ENCODE measurements at places on chromosomes 5 and 9. TPM values are rescaled to one million over a fixed set of nuclear protein-coding genes. Genes with fewer than 3 reads are reported as not detected.

- no peak for DNase-seq
Observed at GRCh38 chr9:14452539-14452938, 138.6 kb upstream of the NFIB start.

CDH9 gene
- total RNA-seq: not detected

DNA sequence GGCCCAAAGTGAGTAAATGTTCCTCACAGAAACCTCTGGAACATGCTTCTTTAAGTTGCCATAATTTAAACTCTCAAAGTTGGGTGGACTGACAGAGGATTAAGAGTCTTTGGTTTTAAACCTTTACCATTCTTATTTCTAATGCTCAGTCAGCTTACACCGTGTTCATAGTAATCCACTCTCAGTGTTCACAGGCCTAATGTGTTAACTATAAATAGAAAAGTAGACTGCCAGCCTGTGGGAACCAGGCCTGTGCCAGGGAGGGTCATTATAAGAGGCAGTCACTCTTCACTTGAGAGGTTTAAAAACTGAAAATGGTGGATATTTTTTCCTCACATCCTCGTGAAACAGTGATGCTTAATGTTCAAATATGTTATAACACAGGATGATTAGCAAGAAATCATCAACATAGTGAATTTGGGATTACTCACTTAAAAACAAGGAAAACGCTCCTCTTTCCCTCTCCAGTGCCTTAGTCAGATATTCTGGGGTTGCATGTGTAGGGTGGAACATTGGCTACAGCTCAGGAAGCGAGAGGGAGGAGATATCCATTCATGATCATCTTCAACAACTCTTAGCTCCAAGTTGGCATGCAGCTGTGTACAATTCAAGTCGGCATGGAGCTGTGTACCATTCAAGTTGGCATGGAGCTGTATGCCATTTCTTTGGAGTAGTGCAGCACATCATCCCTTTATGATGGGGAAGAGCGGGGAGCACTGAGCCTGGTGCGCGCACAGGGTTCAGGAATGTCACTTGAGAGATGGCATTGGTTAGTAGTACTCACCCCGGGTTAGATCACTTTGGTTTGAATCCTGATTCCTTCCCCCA is 65.8 kb downstream of the KIAA1958 start:
- DNase-seq: no peak

GRCh38 chr9:131781069-131781468 is 41.2 kb upstream of the RAPGEF1 start:
- no peak for DNase-seq

- no peak for DNase-seq
Observed at GRCh38 chr9:108117795-108118194, 628.2 kb upstream of the KLF4 start.

C5orf46 gene
- not detected for total RNA-seq

GRCh38 chr9:87554976-87555375 is 57.3 kb downstream of the DAPK1 start:
- DNase-seq: no peak

DNA sequence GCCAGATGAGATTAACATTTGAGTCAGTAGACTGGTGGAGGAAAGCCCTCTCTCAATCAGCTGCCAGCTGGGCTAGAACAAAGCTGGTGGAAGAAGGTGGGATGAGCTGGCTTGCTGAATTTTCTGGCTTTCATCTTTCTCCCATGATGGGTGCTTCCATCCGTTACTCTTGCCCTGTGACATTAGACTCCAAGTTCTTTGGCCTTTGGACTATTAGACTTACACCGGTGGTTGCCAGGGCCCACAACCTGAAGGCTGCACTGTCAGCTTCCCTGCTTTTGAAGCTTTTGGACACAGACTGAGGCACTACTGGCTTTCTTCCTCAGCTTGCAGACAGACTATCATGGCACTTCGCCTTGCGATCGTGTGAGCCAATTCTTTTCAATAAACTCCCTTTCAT is 642.7 kb downstream of the TAF11L14 start:
- no peak for DNase-seq

DNA sequence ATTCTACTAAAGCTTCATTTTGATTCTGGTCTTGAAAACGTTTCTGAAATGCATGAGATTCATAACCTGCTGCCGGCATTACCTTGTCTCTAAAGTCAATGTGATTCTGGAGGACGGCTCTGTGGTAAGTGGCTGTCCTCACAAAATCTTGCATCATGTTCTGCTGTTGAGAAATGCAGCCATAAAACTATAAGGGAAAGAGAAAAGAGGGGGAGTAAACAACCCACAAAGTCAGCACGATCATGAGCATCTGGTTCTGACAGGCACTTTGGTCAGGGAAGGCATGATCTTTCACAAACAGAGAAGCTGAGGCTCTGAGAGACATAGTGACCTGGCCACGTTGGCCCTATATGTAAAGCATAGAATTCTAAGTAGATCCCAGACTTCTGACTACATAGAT is 168.9 kb upstream of the PUM3 start:
- DNase-seq: no peak

MLANA gene
- not detected for total RNA-seq

DNA sequence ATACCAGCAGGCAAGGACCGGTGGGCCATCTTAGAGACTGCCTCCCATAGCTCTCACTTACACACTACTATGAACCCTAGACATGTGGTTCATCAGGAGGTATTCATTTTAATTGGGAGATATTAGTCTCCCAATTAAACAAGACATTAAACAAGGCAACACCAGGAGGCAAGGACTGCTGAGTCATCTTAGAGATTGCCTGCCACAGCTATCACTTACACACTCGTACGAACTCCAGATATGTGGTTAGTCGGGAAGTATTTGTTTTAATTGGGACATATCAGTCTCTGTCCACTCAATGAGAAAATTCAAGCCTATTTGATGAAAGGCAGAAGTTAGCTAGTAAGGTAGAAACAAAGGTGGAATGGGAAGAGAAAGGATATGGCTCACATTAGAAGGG is 343.9 kb downstream of the NFIB start:
- DNase-seq: no peak

CCDC152 gene
- not detected for total RNA-seq

TMCO6 gene
- total RNA-seq: 16.5 TPM

DNAJB5 gene
- total RNA-seq: 6.9 TPM

- no peak for DNase-seq
Observed at GRCh38 chr9:5832071-5832537, 813 bp downstream of the ERMP1 start.

GRCh38 chr9:72817413-72817812 is 135.4 kb downstream of the ALDH1A1 start:
- no peak for DNase-seq

GPX3 gene
- total RNA-seq: 3,069 TPM

GRCh38 chr5:77285251-77285841 is 74.9 kb downstream of the PDE8B start:
- no peak for DNase-seq

LAMC3 gene
- total RNA-seq: 13.3 TPM

- no peak for DNase-seq
Observed at GRCh38 chr5:111997711-111998110, 240.7 kb upstream of the NREP start.

DNA sequence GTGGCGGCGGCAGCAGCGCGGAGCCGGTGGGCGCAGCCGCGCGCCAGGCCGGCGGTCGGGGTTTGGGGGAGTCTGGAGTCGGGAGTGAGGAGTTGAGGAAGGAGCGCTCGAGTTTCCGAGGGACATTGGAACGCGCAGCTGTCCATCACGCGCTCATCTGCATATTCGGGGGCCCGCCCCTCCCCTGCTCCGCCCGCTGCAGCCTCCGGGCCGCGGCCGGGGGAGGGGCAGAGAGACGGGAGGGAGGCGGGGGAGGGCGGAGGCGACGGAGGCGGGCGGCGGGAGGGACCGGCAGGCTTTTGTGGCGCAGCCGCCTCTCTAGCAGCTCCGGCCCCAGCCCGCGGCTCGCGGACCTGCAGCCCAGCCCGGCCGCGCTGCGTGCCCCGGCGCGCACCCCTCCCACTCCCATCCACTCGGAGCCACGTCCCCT is at the start of gene IRX2:
Gene IRX2 (minus strand): TSS at position 86 of the 430 bp plus-strand sequence. CDS start 264 bp downstream, outside the sequence.
- DNase-seq: peak; percentile 92

GRCh38 chr5:173697931-173698579 is 81.6 kb upstream of the BOD1 start:
- DNase-seq: no peak

DIRAS2 gene
- total RNA-seq: not detected

- DNase-seq: no peak
Observed at GRCh38 chr9:133476941-133477340, 2.0 kb downstream of the SLC2A6 start.

DNA sequence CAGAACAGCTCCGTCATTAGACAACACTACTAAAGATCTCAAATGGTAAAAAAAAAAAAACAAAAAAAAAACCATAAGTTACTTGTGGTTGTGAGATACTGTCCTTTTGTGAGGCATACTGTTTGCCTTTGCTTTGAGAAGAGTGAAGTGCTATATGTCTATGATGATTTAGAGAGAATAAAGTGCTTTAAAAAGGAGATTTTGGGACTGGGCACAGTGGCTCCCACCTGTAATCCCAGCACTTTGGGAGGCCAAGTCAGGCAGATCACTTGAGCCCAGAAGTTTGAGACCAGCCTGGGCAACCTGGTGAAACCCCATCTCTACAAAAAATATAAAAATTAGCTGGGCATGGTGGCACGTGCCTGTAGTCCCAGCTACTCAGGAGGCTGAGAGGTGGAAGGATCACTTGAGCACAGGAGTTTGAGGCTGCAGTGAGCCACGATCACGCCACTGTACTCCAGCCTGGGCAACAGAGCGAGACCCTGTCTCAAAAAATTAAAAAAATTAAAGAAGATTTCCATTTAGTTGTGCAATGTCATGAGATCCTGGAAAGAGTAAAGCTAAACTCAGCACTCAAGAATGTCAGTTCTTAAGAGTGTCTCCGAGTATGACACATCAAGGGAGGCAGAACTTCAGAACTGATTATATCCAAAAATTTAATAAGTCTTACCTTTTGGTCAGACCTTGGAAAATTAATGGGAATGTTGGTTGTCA is 87.3 kb downstream of the PRDM6 start:
- DNase-seq: no peak

DNA sequence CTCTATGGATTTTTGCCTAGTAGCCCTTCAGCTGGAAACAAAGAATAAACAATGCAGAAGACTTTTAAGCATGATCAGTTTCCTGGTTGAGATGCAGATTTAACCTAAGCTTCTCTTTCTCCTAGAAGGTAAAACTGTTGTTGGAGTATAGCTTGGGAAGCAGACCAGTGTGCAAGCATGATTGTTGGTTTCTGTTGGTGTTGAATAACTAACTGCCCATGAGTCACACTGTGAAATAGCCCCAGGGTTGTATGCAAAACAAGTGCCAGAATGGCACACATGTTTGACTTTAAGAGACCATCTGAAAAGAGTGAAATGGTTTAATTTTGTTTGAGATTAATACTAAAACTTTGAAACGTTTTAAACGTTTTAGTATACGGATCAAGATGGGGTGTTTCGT is 227.1 kb downstream of the ARHGEF28 start:
- no peak for DNase-seq

- no peak for DNase-seq
Observed at GRCh38 chr5:69129413-69129812, 35.6 kb downstream of the SLC30A5 start.

- no peak for DNase-seq
Observed at GRCh38 chr5:92064993-92065392, 681.9 kb upstream of the ARRDC3 start.

Measured in vagina (tissue), 2 donors.